ENCODE measurements at places on chromosomes 2 and 18. TPM values are rescaled to one million over a fixed set of nuclear protein-coding genes. Genes with fewer than 3 reads are reported as not detected.

DNA sequence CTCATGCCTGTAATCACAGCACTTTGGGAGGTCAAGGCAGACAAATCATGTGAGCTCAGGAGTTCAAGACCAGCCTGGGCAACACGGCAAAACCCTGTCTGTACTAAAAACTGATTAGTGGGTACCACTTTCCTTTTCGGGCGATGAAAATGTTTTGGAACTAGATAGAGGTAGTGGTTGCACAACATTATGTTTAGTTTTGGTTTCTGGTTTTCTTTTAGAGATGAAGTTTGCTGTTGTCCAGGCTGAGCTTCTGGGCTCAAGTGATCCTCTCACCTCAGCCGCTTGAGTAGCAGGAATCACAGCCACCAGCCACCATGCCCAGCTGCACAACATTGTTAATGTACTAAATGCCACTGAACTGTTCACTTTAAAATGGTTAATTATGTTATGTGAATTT is 27.6 kb downstream of the AAK1 start:
- H3K4me1 ChIP-seq, result peaks cover 6% of the 10 kb centered on the region
- H3K27ac ChIP-seq, result no peak overlapping the region
- H3K4me3 ChIP-seq, result no peak overlapping the region
- H3K36me3 ChIP-seq, result no peaks in the 10 kb centered on the region
- no peaks in the 10 kb centered on the region for H3K27me3 ChIP-seq

GRCh38 chr2:30777661-30778505 is 29.4 kb downstream of the CAPN13 start:
- H3K4me3 ChIP-seq, result no peak overlapping the region
- no peak for DNase-seq
- H3K4me1 ChIP-seq, result no peaks in the 10 kb centered on the region
- H3K27me3 ChIP-seq, result no peaks in the 10 kb centered on the region
- no peak overlapping the region for H3K27ac ChIP-seq

DNA sequence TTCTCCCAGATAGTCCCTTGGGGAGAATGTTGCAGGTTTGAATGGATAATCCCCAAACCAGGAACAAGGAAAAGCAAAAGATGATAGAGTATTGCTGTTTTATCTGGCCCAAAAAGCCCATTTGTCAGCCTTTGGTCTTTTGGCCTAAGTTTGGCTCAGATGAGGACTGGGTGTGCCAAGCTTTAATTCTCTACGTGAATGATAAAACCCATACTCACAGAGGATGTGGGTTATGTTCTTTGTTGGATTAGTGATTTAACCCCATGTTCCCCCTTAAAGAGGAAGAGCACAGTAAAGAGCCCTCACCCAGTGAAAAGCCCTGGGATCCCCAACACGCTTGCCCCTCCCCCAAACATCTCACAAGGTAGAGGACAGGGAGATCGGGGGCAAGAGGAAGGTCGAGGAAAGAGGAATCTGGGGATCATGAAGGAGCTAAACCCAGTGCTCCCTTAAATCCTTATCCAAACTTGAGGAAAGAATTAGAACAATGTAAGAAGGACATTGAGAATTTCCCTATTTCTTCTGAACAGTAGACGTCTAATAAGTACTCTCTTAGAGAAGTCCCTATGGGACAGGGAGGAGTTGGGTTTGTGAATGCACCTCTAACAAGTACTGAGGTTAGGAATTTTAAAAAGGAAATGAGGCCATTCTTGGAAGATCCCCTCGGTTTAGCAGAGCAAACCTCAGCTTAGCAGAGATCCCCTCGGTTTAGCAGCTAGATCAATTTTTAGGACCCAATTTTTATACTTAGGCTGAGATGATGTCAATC is 105.0 kb downstream of the HIBCH start:
- H3K27ac ChIP-seq, result peak overlapping the region; percentile 64
- no peak overlapping the region for H3K4me3 ChIP-seq
- H3K36me3 ChIP-seq, result no peaks in the 10 kb centered on the region
- H3K4me1 ChIP-seq, result peaks cover 36% of the 10 kb centered on the region
- peak; percentile 42 for DNase-seq

Gene GTF3C2
- 118 TPM for total RNA-seq

Gene SMIM21
- not detected for total RNA-seq

GRCh38 chr2:237964578-237965404 is 2.0 kb upstream of the UBE2F start:
- H3K36me3 ChIP-seq, result no peaks in the 10 kb centered on the region
- H3K4me3 ChIP-seq, result no peak overlapping the region
- no peak for DNase-seq
- H3K27me3 ChIP-seq, result no peaks in the 10 kb centered on the region

- H3K4me3 ChIP-seq, result no peak overlapping the region
Observed at GRCh38 chr2:163044114-163044513, 205.5 kb upstream of the KCNH7 start.

DNA sequence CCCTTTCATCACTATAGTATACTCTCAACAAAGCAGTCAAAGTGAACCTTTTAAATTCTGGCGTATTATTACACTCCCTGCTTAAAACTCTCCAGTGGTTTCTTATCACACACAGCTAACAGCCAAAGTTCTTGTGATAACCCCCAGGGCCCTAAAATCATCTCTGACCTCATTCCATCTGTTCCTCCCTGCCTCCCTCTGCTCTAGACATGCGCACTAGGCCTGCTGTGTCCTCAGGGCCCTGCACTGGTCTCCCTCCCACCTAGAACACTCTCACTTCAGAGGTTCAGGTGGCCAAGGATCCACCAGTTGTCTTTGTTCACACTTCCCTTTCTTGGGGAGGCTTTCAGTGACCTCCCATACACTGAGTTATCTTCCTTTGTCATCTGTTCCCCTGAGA is 603.4 kb downstream of the DSC3 start:
- no peak overlapping the region for H3K27ac ChIP-seq
- no peak overlapping the region for H3K4me3 ChIP-seq
- no peaks in the 10 kb centered on the region for H3K36me3 ChIP-seq

Gene PAIP2B
- 29.7 TPM for total RNA-seq

GRCh38 chr2:86512034-86512433 is 51.2 kb downstream of the CHMP3 start:
- H3K36me3 ChIP-seq, result no peaks in the 10 kb centered on the region
- no peak overlapping the region for H3K27ac ChIP-seq
- peak; percentile 4 for DNase-seq
- H3K27me3 ChIP-seq, result no peaks in the 10 kb centered on the region
- H3K4me1 ChIP-seq, result no peaks in the 10 kb centered on the region
- H3K4me3 ChIP-seq, result no peak overlapping the region

DNA sequence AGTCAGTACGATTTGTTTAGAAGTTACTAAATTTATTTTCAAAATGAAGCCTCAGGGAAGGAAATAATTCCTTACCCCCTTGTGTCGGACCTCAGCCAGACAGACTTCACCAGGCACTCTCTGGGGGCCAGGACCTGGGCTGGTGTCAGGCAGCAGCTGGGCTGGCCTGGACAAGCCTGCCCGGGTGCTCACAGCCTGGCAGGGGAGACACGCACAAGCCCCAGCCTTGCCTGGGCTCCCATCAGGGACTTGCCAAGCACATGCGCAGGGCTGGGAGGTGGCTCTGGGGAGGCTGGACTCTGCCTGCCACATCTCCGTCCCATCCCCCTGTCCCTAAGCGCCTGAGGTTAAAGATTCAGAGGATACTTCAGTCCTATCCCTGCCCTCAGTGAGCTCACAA is 56.8 kb upstream of the HS6ST1 start:
- no peaks in the 10 kb centered on the region for H3K27me3 ChIP-seq
- DNase-seq, result no peak
- H3K36me3 ChIP-seq, result no peaks in the 10 kb centered on the region
- H3K4me3 ChIP-seq, result no peak overlapping the region

DNA sequence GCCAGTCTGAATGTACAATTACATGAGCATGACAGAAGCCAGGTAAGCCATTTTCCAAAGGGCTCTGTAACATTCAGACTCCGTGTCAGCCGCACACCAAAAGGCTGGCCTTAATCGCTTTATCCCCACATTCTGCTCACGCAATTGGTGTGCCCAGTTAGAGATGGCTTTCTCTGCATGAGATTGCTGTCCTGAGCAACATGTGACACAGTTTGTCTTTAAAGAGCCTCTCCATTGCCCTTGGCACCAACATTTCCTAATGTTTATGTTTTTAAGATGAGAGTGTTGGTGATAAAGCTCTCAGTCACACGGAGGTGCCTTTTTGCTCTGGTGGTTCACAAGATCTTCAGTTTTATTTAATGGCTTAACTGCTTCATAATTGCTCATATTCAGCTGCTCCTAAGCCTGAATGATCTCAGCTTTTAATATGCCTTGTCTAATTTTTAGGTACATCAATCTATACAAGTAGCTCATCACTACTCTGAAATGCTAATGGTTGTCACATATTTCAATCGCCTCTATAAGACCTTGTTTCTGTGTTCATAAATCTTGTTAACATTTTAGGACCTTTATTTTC is 164.8 kb upstream of the ACVR2A start:
- no peaks in the 10 kb centered on the region for H3K36me3 ChIP-seq
- H3K27ac ChIP-seq, result no peak overlapping the region
- H3K4me3 ChIP-seq, result no peak overlapping the region
- no peak for DNase-seq
- no peaks in the 10 kb centered on the region for H3K27me3 ChIP-seq

- no peaks in the 10 kb centered on the region for H3K36me3 ChIP-seq
- H3K27me3 ChIP-seq, result no peaks in the 10 kb centered on the region
- H3K4me3 ChIP-seq, result no peak overlapping the region
- H3K27ac ChIP-seq, result no peak overlapping the region
- DNase-seq, result no peak
Observed at GRCh38 chr2:157349949-157350515, 24.4 kb upstream of the ERMN start.

Gene ABCG5
- not detected for total RNA-seq

GRCh38 chr2:95331606-95332005 is 34.5 kb downstream of the KCNIP3 start:
- no peak overlapping the region for H3K4me3 ChIP-seq
- no peaks in the 10 kb centered on the region for H3K4me1 ChIP-seq
- no peak overlapping the region for H3K27ac ChIP-seq
- H3K36me3 ChIP-seq, result no peaks in the 10 kb centered on the region
- DNase-seq, result no peak
- no peaks in the 10 kb centered on the region for H3K27me3 ChIP-seq

Gene MOCOS
- total RNA-seq, result 7.2 TPM

DNA sequence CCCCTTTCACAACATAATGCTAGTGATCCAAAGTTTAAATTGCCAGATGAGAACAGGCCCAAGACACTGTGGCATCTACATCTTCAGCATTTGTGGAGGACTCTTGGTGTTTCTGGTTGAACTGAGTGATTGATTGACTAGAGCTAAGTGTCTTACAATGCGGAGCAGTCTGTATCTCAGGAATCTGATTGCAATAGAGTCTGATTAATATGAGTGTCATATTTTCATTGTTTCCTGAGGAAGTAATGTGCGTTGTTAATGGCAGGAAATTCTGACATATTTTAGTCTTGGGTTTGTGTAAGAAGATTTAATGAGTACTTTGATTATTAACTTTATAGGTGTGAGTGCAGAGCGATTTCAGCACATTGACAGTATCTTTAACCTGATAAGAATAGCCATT is 82.0 kb upstream of the PROKR1 start:
- H3K27me3 ChIP-seq, result no peaks in the 10 kb centered on the region
- no peak for DNase-seq
- no peak overlapping the region for H3K27ac ChIP-seq
- no peak overlapping the region for H3K4me3 ChIP-seq
- no peaks in the 10 kb centered on the region for H3K36me3 ChIP-seq
- no peaks in the 10 kb centered on the region for H3K4me1 ChIP-seq

GRCh38 chr2:23532391-23533337 is 147.7 kb downstream of the KLHL29 start:
- peaks cover 18% of the 10 kb centered on the region for H3K4me1 ChIP-seq
- no peak for DNase-seq
- H3K36me3 ChIP-seq, result no peaks in the 10 kb centered on the region
- H3K4me3 ChIP-seq, result no peak overlapping the region

Gene RNMT
- 42.7 TPM for total RNA-seq

DNA sequence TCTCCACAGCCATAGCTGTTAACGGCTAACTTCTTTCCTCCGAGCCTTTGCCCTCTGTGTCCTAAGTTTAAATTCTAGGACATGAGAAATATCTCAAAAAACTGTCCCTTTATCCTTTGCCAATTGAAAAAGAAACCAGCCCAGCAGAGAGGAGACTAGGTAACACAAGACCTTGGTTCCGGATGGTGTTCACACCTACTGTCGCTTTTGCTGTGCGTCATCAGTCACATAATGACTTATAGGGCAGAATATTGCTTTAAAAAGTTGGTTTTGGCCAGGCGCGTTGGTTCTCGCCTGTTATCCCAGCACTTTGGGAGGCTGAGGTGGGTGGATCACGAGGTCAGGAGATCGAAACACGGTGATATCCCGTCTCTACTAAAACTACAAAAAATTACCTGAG is 66.2 kb downstream of the SP3 start:
- H3K4me1 ChIP-seq, result no peaks in the 10 kb centered on the region
- H3K4me3 ChIP-seq, result no peak overlapping the region
- no peaks in the 10 kb centered on the region for H3K36me3 ChIP-seq
- no peaks in the 10 kb centered on the region for H3K27me3 ChIP-seq
- no peak for DNase-seq
- no peak overlapping the region for H3K27ac ChIP-seq

- DNase-seq, result peak; percentile 56
- H3K27ac ChIP-seq, result no peak overlapping the region
- no peaks in the 10 kb centered on the region for H3K4me1 ChIP-seq
- H3K27me3 ChIP-seq, result no peaks in the 10 kb centered on the region
Observed at GRCh38 chr2:102235491-102235890, 48.7 kb downstream of the IL1RL2 start.

GRCh38 chr2:37156071-37156856 is 516 bp downstream of the EIF2AK2 start:
- peaks cover 33% of the 10 kb centered on the region for H3K4me1 ChIP-seq
- peak; percentile 29 for DNase-seq
- H3K27me3 ChIP-seq, result peaks cover 4% of the 10 kb centered on the region
- H3K36me3 ChIP-seq, result no peaks in the 10 kb centered on the region

Gene CRYGC
- not detected for total RNA-seq

- peaks cover 5% of the 10 kb centered on the region for H3K4me1 ChIP-seq
- H3K27ac ChIP-seq, result peak overlapping the region; percentile 60
- no peak overlapping the region for H3K4me3 ChIP-seq
- DNase-seq, result peak; percentile 59
Observed at GRCh38 chr2:71102981-71103681, 26.9 kb downstream of the MCEE start.

DNA sequence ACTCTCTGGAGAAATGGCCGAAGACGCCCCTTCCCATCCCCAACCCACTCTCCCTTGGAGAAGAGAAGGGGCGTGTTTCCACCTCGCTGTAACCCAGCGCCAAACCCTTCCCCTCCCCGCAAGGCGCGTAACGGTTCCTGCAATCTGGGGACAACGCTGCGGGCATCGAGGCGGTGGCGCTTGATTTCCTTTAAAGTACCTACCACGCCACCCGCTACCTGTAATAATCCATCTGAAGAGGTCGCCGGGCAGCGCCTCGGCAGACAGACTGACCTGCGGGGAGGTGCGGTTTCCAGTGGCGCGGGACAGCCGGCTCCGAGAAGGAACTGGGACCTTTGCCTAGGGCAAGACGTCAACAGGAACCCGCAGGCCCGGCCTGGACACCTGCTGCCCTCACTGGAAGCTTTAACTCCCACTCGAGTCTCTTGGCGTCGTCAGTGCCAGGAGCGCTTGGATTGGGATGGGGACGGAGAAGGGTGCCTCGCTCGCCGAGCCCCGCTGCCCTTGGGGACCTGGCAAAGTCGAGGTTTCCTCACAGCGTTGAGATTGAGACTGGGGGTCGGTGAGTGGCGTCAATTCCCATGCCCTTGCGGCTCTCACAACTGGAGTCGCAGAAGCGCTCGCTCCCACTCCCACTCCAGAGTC is at the start of gene CYP1B1:
Gene CYP1B1, minus strand, starts transcription at position 645 of the 645 bp plus-strand sequence. CDS start 763 bp downstream, outside the sequence.
- peak within 1 kb of the TSS; percentile 53 for H3K4me3 ChIP-seq
- no peaks in the 10 kb centered on the region for H3K36me3 ChIP-seq
- no peak within 1 kb of the TSS for H3K27ac ChIP-seq
- H3K4me1 ChIP-seq, result peaks cover 45% of the 10 kb centered on the region
- DNase-seq, result no peak

Gene IRS1
- total RNA-seq, result 26.2 TPM

Gene PPP1R1C
- total RNA-seq, result 5.7 TPM
